AG08395 (cell line): ENCODE measurements at places on chromosomes 1 and 21.

GRCh38 chr1:164937291-164937690, 378.3 kb downstream of the PBX1 start:
- no peak for DNase-seq

- no peak for DNase-seq
These were observed 479.4 kb downstream of the OMA1 start for GRCh38 chr1:58067082-58067481.

- DNase-seq: no peak
These were observed 18.0 kb upstream of the RIPPLY3 start for GRCh38 chr21:36988536-36988935.

- no peak for DNase-seq
These were observed 308.8 kb downstream of the COL11A1 start for GRCh38 chr1:102799496-102799895.

DNA sequence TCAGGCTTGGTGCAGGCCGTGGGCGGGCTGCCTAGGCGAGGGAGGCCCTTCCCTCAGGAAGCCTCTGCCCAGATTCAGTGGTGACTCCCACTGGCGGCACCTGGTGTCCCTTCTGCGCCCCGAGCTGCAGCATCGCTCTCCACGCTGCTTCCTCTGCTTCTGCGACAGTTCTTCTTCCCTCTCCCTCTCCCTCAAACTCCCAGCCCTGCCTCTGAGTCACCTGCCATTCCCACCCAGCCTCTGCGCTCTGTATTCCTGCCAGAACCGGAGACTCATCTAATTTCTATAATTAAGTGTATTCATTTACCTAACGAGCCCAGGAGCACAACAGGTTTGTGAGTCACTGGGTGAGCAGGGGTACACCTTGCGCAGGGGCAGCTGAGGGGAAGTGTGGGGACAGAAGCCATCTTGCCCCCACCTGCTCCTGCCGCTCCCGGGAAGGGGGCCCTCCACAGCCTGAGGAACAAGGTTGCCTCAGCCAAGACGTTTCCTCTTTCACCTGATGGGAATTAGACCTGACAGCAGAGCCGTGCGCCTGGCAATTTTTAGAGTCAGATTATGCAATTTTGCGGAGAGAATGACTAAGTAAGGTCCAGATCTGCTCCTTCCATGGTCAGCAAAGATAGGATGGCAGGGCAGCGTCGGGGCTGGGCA, 19.4 kb downstream of the KCNC4 start:
- no peak for DNase-seq

DNA sequence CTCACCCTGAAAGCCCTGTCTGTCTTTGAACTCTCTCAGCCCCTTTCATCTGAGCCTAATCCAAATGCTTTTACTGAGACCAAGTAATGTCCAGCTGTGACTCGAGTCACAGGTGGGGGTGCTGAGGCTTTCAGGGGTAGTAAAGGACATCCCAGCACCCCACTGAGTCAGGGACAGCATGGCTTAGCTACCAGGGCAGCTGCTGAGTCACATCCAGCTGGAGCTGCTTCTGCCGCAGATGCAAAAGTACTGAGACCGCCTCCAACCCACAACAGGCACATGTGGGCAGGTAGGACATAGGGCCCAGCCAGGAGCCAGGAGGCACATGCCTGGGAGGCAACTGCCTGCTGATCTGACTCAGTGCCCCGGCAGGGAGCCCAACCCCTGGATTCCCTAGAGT, 6.7 kb upstream of the VSIG8 start:
- peak; percentile 69 for DNase-seq

GRCh38 chr1:204417074-204417997, 5.7 kb upstream of the PPP1R15B start:
- peak; percentile 91 for DNase-seq

GRCh38 chr1:183551924-183552323, 38.3 kb downstream of the NCF2 start:
- no peak for DNase-seq

- peak; percentile 90 for DNase-seq
These were observed 537.8 kb downstream of the SMYD3 start for GRCh38 chr1:245969283-245969682.

DNA sequence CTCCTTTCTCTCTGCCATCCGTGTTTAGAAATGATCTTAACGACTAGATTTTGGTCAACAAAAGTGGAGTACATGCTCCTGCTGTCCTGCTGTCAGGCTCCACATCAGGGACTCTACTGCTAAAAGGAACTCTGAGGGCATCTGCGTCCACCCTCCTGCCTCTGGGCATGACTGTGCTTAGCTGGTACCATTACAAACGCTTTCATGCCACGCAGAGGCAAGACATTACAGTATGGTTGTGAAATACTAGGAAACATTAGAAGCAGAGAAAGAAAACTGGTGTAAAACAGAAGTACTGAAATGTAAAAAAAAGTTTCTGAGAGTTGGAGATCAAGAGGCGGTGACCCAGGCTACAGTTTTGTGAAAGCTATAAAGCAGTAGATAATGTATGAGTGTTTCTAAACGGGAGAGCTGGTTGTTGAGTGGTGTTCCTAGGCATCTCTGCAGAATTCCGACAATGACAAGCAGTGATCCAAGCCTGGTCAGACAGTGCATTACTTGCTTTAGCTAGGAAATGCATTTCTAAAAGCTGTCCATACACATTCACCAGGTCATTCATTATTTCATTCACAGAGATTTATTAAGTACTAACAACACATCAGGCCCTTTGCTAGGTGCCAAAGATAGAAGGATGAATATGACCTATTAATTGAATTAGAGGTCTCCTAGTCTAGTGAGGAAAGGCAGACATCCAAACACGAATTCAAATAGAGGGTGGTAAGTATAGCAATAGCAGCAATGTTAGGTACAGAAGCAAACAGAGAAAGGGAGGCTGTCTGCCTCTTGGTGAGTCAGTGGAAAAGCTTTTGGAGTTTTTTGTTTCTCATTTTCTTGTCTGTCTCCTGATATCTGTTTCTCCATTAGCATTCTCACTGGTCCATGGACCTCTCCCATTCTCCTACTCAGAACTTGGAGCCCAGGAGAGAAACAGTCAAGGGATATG, 401.9 kb downstream of the LMO4 start:
- DNase-seq: no peak

- no peak for DNase-seq
These were observed 225.2 kb downstream of the RPS6KC1 start for GRCh38 chr1:213276236-213276635.

DNA sequence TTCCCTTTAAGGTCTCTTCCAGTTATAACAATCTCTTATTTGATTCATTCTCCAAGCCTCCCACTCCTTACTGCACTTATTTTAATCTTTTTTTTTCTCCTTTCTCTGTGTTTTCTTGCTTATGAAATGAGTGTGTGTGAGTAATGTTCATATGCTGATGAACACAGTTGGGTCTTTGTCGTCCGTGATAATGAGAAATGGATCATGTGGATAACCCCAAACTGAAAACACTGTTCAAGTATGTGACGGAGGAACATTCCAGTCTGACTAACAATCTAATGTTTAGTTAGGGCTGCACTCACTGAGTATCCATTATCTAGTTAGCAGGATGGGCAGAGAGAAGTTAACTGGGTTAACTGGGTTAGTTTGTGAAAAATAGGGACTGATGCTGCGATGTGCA, 253.1 kb upstream of the DUSP10 start:
- peak; percentile 61 for DNase-seq

GRCh38 chr1:157829210-157829609, 9.3 kb upstream of the FCRL1 start:
- no peak for DNase-seq

DNA sequence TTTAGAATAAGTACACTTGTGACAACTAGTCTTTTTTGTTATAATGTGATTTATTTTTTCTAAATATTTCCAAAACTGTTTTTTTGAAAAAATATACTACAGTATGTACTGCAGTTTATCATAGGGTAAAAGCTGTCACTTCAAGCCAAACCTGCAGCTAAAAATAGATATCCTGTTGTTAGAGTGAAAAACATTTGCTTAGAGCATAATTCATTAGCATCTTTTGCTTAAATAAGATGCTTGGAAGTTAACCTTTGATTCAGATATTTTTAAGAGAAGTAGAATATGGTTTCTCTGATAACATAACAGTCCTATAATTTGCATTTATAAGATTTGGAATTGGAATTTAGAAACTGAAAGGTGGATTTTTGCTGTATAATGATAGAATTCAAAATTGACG, 21.5 kb downstream of the PRKACB start:
- no peak for DNase-seq

- no peak for DNase-seq
These were observed 39.7 kb downstream of the CD34 start for GRCh38 chr1:207871117-207871649.

GRCh38 chr1:220748089-220748934, at the start of gene MTARC2:
Gene MTARC2, plus strand, starts transcription at chr1:220748322. Its CDS starts 210 bp downstream, at chr1:220748532.
- peak; percentile 83 for DNase-seq

DNA sequence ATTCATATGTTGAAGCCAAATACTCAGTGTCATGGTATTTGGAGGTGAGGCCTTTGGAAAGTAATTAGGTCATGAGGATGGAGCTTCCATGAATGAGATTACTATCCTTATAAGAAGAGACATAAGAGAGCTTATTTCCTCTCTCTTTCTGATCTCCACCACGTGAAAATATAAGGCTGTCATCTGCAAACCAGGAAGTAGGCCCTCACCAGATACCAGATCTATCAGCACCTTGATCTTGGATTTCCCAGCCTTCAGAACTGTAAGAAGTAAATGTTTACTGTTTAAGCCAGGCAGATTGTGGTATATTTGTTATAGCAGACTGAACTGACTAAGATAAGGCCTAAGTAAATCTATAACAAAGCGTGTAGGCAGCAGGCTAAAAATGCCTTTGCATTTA, 25.3 kb downstream of the RBM11 start:
- DNase-seq: no peak
